ENCODE measurements at places on chromosomes 1 and 21. TPM values are rescaled to one million over a fixed set of nuclear protein-coding genes. Genes with fewer than 3 reads are reported as not detected.

FAM43B gene
- total RNA-seq: not detected

CAPZA1 gene
- total RNA-seq: 166 TPM

ASH1L gene
- total RNA-seq: 71.0 TPM

CD84 gene
- total RNA-seq: 36.9 TPM

NLRP3 gene
- 7.8 TPM for total RNA-seq

RCC2 gene
- total RNA-seq: 20.1 TPM

PAPPA2 gene
- total RNA-seq: not detected

KCNA3 gene
- total RNA-seq: 112 TPM

ZFP69B gene
- 1.8 TPM for total RNA-seq

WNT4 gene
- not detected for total RNA-seq

FCER1A gene
- total RNA-seq: 0.60 TPM

LRRC53 gene
- not detected for total RNA-seq

C1orf116 gene
- total RNA-seq: 0.25 TPM

ESPN gene
- 3.9 TPM for total RNA-seq

B3GALT5 gene
- not detected for total RNA-seq

SYNC gene
- not detected for total RNA-seq

PINK1 gene
- 6.6 TPM for total RNA-seq

AGO1 gene
- total RNA-seq: 15.2 TPM
